ENCODE measurements at places on chromosomes 1 and 21.

DNA sequence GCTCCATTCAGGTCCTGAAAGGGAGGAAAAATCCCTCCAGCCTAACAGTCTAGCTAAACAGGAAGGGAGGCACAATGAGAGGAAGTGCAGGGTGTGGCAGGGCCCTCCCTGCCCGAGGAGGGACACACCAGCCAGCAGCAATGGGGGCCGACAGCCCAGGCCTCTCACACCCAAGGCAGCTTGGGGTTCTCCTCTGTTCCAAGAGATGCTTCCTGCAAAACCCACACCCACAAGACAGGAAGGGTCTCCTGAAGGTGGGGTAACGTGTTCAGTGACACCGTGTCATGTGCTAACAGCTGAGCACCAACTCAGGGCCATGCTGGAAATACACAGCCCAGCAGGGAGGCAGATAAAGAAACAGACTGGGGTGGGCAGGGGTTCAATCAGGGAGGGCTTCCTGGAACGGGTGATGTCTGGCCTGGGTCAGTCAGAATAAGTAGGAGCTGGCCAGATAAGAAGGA is 10.2 kb downstream of the ECE1 start:
- DNase-seq, result no peak

GRCh38 chr1:52268372-52268771 is 97.6 kb downstream of the CC2D1B start:
- DNase-seq, result no peak

- DNase-seq, result no peak
Measured at GRCh38 chr1:155137154-155137949, 1.7 kb downstream of the SLC50A1 start.

DNA sequence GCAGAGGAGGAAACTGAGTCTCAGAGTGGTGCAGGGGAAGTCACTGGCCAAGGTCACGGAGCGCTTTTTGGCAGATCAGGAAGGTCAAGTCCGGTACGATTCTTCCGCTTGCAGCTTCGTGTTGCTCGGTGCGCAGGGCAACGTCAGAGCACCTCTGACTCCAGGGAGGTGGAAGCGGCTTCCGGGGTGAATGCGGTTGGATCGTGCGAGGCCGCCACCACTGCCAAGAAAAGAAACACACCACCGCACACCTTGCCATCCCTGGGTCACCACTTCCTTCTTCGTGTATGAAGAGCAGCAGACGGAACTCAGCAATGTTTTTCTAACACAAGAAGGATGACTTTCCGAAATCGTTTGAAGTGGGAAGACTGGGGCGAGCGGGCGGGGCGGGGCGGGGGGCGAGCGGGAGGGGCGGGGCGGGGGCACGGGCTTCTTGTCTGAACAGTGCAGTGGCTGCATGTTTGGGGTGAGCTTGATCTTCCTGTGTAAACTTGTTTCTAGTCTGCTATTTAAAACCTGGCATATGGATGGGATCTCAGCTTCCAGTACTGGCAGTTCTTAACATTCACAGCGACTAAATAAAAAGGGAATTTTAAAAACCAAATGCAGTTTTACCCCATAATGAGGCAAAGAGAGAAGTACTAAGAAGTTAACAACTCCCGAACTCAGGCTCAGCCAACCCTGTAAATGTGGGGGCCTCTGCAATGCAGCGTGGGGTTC is 300.0 kb downstream of the RRAGC start:
- no peak for DNase-seq

GRCh38 chr1:205629751-205630150 is 2.1 kb downstream of the ELK4 start:
- no peak for DNase-seq

DNA sequence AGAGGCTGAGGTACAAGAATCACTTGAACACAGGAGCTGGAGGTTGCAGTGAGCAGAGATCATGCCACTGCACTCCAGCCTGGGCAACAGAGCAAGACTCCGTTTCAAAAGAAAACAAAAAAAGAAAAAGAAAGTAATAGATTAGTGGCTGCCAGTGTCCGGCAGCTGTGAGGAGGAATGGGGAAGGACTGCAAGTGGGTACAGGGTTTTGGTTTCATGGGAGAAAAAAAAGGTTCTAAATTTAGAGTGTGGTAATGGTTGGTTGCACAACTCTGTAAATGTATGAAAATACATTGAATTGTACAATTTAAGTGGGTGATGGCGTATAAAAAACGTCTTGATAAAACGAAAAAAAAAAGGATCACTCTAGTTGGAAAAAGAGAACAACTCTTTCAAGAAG is 6.7 kb downstream of the TAF1A start:
- DNase-seq, result no peak

GRCh38 chr1:20848162-20848561 is 61.1 kb upstream of the HP1BP3 start:
- DNase-seq, result no peak

DNA sequence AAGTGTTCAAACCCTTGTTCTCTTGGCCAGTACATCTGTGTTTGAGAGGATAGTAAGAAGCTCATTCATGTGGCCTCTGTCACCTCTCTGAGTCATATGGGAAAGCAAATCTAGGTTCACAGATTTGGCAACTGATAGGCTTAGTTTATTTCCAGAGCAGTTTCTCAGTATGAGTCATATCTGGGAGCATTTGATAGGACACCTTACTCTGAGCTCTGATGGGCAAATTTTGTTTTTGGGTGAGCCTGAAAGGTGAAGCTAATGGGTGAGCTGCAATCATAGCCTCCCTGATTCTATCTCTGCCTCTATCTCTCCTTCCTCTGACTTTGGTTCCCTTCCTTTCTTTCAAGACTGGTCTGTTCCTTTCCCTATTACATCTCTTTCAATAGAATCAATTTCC is 134.4 kb downstream of the S1PR1 start:
- DNase-seq, result no peak

DNA sequence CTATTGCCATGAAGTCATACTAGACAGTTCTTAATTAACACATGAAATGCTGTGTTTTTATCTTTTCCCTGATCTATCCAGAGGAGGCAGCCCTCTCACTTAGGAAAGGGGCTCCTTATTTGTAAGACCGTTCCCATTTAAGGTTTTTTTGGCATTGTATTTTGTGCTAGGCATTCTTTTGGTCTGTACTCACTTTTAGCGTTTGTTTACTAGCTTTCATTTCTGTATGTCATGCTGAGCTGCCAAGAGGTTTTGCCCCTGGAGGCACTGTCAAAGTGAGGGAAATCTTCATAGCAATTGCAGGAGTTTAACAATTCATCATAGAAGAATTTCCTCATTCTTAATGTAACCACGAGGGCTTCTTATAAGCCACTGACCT is 59.5 kb downstream of the MTR start:
- DNase-seq, result no peak

DNA sequence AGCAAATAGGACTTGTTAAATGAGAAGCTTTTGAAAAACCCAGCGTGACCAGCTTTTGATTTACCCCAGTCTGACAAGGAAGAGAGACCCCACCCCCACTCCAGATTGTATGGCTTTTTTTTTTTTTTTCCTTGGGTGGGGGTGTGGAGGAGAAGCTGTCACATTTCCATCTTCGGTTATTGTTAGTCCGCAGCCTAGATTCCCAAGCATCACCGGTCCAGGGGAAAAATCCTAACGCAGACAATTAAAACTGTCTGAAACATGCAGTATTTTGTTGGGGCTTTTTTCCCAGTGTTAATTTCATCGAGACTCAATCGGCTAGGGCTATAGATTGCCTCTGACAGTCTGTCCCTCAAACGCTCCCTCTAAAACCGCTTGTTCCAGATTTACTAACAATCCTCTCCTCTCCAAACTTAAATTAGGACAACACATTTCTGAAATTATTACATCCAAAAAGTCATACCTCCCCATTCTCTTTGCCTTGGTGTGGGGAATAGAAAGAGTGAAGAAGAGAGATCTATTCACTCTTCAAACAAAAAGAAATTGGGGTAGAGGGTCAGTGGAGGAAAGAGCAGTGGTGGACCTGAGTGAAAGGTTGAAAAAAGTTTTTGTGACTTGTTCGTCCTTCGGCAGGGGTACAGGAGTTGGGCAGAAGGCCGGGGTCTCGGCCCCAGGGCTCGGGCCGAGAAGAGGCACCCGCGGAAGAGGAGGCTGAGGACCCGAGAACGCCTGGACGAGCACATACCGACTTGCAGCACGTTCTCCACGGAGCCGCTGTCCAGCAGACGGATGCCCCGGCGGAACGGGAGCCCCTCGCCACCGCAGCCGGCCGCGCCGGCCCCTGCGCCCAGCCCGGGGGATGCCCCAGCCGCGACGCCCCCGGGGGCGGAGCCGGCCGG is 1.1 kb downstream of the ZSWIM5 start:
- peak; percentile 45 for DNase-seq

DNA sequence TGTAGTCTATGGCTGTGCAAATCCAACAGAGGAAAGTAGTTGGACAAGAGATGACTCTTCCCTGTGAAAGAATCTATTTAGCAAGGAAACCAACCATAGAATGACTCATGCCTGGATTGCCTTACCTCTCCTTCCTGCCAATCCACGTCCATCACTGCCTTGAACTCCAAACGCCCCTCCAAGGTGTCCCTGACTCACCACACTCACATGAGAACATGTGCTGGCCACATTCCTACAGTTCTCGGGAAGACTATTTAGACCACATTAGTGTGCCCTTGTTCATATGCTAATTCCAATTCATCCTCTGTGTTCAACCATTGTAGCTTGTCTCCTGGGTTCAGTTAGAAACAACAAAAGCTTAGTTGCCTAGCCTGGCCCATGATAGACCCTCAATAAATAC is 157.3 kb downstream of the SLC30A10 start:
- no peak for DNase-seq

DNA sequence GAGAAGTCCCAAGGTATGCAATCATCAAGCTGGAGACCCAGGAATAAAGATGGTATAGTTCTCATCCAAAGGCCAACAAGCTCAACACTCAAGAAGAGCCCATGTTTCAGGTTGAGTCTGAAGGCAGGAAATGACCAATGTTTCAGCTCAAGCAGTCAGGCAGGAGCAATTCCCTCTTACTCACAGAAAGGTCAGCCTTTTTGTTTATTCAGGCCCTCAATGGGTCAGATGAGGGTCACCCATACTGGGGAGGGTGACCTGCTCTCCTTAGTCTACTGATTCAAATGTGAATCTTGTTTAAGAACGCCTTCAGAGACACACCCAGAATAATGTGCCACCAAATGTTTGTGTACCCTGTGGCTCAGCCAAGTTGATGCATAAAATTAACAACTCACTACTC is 262.4 kb downstream of the USP25 start:
- no peak for DNase-seq

DNA sequence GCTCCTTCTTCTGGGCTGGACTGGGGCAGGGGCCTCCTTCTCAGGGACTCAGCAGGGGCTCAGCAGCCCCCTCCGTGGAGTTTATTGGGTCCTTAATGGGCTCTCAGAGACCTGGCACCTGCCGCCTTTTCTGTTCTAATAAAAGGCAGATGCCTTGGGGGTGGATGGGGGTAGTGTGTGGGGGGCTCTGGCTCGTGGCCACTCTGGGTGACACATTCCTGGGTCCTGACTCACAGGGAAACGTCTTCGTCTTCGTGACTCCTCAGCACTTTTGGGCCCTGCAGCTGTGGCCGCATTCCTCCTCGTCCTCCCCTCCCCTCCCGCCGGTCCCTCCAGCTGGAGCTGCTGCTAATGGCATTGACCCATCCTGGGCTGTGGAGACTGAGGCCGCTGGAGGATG is 107.8 kb upstream of the WNT4 start:
- DNase-seq, result no peak

GRCh38 chr1:11833900-11834299 is 13.7 kb downstream of the NPPA start:
- no peak for DNase-seq

- DNase-seq, result no peak
Measured at GRCh38 chr1:78096976-78097375, 51.2 kb downstream of the GIPC2 start.

DNA sequence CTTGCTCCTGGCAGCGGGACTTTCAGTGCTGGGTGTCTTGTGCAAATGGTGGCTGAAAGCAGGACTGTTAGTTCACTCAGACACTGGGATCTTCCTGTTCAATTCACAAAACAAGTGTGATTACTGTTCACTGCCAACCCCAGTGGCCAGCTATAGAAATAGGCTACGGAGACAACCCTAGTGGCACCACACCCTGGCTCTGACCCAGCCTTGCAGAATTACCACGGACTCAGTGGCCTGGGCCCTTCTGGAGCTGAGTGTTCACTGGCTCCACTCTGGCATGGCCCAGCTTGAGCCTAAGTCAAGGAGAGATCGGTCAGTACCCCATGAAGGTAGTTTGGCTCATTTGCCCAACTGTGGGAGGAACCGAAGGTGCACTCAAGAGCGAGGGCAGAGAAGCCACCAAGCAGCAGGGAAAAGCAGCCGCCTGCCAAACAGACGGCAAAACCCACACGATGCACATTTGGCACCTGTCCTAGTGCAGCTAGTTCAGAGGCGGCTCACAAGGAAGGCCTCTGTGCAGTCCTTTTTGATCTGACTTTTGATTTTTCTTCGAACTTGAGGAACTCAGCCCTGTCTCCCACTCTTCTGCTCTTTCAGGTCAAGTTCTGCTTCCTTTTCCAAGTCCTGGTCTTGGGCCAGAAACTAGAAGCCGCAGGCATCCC is 5.9 kb downstream of the KIAA2013 start:
- DNase-seq, result no peak

DNA sequence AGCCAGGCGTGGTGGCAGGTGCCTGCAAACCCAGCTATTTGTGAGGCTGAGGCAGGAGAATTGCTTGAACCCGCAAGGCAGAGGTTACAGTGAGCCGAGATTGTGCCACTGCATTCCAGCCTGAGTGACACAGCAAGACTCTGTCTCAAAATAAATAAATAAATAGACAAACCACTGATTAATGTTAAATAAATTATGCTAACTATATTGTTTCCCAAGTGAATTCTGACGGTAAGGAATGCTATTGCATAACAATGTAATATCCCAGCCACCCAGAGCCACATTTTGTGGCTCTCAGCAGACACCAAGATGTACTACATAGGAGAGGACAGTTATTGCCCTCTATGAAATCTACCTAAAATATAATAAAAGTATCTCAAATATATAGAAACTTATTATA is 55.4 kb downstream of the LPGAT1 start:
- no peak for DNase-seq

DNA sequence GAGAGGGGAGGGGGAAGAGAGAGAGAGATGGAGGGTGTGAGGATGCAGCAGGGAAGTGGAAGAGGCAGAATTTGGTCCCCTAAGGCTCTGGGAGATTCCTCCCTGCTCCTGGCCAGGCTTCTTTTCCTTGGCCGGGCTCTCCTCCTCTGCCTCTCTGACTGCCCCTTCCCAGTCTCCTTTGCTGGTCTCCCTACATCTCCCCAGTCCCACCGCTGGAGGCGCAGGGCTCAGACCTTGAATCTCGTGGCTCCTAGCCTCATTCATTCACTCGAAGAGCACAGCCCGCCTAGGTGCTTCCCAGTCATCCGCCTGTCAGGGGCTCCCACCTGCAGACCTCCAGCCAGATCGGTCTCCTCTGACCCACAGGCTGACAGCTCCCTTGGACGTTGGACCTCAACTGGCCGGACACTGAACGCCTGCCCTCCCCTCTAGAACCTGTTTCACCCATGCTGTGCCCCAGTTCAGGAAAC is 76.5 kb downstream of the VWA5B1 start:
- DNase-seq, result peak; percentile 34

- DNase-seq, result peak; percentile 81
Measured at GRCh38 chr1:44030605-44031251, 534 bp downstream of the SLC6A9 start.

DNA sequence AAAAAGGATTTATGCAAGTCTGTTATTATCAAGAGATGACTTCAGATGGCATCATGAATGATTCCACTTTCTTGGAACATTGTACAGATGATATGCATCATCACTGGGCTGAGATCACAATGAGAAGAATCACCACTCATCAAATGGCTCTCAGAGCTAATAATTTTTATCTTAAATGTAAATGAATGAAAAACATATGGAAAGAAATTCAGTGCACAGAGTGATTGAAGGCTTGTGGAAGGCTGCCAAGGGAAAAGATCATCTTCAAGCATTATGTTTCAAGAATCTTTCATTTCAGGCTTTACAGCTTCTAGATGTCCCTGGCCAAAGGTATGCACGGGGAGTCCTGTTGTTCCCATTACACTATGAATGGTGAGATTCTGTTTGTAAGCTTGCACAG is 955.7 kb downstream of the TTLL7 start:
- DNase-seq, result no peak

Measured in caudate nucleus (tissue), 63 donors.